ENCODE measurements at places on chromosomes 1 and 21.

DNA sequence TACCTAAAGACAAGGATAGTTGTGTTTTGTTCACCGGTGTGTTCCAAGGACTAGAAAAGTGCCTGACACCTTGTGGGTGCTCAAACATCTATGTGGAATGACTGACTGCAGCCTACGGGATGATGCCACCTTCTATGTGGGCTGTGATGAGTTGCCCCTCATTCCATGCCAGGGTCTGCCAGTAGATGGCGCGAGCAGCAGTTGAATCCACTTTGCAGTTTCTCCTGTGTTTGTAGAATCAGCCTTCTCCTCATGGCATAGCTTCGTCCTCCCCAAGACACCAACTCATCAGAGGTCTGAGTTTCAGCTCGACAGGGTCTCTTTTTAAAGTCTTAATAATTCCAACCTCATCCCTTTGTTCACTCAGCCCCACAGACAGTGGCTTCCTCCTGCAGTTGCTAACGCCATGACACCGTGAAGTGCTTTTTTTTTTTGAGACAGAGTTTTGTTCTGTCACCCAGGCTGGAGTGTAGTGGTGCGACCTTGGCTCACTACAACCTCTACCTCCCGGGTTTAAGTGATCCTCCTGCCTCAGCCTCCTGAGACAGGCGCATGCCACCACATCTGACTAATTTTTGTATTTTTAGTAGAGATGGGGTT is 133.7 kb downstream of the CAPN8 start:
- DNase-seq, result no peak

GRCh38 chr21:16037421-16037955 is 307.7 kb downstream of the USP25 start:
- DNase-seq, result no peak

DNA sequence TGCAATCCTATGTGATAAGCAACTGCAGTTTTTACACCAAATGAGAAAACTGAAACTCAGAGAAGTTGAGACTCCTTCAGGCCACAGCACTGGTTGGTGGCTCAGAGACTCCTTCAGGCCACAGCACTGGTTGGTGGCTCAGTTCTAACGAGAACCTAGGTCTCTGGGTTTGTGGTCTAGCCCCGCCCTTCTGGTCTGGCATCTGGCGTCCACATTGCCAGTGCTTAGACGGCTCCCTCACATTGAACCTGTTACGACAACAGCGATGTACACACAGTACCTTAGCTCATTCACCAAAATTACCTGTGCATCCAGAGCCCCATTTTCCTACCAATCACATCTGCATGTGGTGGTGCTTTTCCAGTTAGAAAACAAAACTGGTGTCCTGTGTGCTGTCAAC is 66.1 kb downstream of the NID1 start:
- no peak for DNase-seq

DNA sequence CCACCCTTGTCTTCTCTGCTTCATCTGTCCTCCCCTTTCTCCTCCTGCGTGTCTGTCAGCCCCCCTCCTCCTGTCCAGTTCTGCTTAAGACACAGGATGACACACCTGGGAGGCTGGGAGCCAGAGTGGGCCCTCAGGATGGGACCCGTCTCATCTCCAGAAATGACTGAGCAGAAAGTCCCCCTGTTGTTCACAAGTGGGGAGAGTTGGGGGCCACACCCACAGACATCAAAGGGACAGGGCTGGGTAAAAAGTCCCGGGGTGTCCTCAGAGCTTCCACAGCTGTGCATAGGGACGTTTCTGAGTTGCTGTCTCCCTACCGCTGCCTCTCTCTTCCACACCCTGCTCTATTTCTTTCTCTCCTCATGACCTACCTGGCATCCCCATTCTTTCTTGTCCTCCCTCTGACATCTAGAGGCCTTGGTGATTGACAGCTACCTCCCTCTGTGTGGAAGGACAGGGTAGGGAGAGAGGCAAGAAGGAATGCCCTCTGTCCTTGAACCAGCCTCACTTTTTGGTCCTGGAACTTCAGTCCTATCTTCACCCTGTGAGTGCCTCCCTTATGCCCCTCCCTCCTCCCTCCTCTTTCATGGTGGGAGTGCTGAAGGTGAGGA is 19.5 kb upstream of the SH2D2A start:
- DNase-seq, result peak; percentile 37

Measured in T-helper 17 cell (primary cell).